ENCODE measurements at places on chromosomes 1 and 21.

DNA sequence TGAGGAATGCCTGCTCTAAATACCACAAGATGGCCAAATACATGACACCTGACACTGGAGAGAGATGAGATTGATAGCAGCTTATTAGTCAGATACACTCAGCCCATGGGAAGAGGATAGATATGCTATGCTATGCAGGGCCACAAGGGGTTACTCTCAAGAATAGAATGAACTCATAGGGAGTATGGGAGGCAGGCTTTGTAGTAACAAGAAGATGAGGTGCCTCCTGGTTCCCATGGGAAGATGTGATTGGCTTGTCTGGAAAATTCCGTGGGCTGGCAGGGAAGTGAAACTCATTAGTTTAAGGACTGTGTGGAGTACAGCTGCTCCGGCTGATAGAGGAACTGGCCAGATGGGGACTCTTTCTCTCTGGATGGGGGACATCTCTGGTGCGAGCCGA, 16.5 kb downstream of the CCDC30 start:
- H3K4me3 ChIP-seq, result no peak overlapping the region
- H3K4me1 ChIP-seq, result no peaks in the 10 kb centered on the region
- DNase-seq, result no peak

GRCh38 chr21:23900727-23901126, 1706.6 kb downstream of the MRPL39 start:
- no peaks in the 10 kb centered on the region for H3K36me3 ChIP-seq
- H3K27me3 ChIP-seq, result no peaks in the 10 kb centered on the region
- H3K4me1 ChIP-seq, result no peaks in the 10 kb centered on the region
- DNase-seq, result no peak

DNA sequence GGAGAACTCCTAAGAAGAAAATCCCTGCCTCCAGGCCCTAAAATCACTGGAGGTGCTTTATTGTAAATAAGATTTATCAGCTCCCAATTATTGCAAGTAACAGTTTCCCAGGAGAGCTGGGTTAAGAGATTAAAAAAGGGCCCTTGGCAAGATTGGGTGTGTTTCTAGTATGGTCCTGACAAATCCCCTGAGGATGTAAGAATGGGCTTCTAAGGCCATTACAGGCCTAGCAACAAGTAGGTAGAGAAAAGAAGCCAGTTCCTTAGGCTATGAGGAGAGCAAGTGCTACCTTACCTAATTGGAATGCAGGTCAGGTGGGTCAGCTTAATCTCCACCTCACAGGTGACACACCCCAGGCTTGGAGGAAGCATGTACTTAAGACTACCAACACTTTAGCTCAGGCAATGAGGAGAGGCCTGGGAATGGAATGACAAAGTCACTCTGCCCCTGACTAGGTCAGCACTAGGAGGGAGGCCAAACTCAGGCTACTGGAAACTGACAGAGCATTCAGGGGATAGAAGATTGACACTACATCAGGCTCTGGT, 6.8 kb upstream of the OTUD7B start:
- H3K27me3 ChIP-seq, result no peaks in the 10 kb centered on the region
- no peak overlapping the region for H3K27ac ChIP-seq
- H3K36me3 ChIP-seq, result no peaks in the 10 kb centered on the region

DNA sequence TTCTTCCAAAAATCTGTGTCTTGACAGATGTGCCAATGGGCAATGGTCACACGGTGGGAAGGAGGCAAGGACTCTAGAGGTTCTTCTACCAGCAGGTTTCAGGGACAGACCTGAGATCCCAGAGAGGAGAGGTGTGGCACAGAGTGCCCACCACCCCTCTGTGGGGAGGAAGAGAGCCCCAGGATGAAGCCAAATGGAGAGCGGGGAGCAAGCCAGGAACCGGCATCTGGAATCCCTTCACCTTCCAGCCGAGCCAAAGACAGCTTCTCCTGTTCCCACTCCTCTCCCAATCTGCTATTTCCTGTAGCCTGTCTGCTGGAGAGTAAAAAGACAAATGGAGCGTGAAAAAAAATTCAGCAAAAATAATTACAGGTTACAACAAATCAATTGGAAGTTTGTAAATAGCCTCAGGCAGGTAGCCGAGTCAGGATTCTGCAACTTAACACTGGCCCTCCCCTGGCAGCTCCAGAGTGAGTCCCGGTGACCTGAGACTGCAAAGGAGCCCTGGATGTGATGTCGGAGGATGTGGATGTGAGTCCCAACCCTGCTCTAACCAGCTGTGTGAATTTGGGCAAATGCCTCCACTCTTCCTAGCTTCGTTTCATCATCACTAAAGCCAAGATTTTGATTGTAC, 45.4 kb upstream of the LRRN2 start:
- no peaks in the 10 kb centered on the region for H3K36me3 ChIP-seq
- no peak overlapping the region for H3K4me3 ChIP-seq

- H3K36me3 ChIP-seq, result no peaks in the 10 kb centered on the region
- no peaks in the 10 kb centered on the region for H3K27me3 ChIP-seq
- peaks cover 44% of the 10 kb centered on the region for H3K4me1 ChIP-seq
- peak overlapping the region; percentile 6 for H3K27ac ChIP-seq
Observed at GRCh38 chr1:10674700-10675609, 121.5 kb downstream of the CASZ1 start.

DNA sequence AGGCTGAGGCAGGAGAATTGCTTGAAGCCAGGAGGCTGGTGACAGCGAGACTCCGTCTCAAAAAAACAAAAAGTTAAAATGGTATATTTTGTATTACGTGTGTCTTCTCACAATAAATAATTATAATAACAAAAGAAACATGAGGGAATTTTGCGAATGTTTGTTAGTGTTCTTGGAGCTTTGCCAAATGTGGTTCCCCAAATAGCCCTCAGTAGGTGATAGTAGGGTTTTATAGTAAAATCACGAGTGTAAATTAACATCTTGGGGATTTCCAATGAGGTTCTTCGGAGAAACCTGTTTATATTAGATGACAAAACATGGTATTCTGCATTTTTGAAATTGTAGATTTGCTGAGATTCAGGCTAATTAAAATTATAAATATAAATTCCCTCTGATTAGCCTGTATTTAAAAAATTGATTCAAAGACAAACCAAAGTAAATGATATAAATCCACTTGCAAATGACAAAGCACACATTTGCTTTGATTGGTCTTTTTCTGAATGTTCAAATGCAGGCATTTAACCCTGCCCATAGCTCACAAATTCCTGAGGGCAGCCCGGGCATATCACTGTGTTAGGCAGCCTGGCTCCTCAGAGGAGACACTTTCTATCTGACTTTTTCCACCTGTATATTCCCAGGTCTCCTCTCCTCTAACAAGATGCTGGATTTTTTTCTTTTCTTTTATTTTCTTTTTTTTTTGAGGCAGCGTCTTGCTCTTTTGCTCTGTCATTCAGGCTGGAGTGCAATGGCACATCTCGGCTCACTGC, 50.3 kb upstream of the TSNAX start:
- no peak overlapping the region for H3K27ac ChIP-seq
- no peak overlapping the region for H3K4me3 ChIP-seq
- H3K36me3 ChIP-seq, result no peaks in the 10 kb centered on the region
- H3K4me1 ChIP-seq, result no peaks in the 10 kb centered on the region

DNA sequence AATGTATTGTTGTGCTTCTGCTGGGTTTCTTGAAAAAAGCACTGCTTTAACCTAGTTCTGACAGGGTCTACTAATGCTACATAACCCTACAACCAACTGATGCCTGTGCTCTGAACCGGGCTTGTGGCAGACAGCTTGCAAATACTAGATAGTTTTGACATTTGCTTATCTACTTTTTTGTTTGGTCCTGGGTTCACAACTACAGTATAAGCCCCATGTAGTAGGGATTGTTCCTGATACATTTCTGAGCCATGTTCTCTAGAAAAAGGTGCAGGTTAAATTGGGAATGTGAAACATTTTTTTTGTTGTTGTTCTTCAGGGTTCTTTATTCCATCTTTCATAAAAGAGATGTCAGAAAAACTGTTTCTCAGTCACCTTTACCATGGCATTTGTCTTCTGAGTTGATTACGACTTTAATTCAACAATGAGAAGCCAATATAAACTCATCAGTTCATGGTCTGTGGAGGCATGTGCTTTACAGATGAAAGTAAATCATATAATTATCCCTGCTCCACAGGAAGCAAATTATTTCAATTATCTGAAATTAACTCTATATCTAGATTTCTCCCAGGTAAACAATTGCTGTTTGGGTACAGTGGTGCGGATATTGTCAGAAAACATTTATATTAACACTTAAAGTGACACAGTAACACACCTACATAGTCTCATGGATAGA, 22.0 kb downstream of the OLFM3 start:
- H3K27me3 ChIP-seq, result no peaks in the 10 kb centered on the region
- H3K27ac ChIP-seq, result no peak overlapping the region
- H3K36me3 ChIP-seq, result no peaks in the 10 kb centered on the region
- no peaks in the 10 kb centered on the region for H3K4me1 ChIP-seq
- no peak overlapping the region for H3K4me3 ChIP-seq
- no peak for DNase-seq

- no peaks in the 10 kb centered on the region for H3K27me3 ChIP-seq
- H3K27ac ChIP-seq, result no peak overlapping the region
- no peak for DNase-seq
Observed at GRCh38 chr1:109252167-109252892, 3.0 kb downstream of the CELSR2 start.

DNA sequence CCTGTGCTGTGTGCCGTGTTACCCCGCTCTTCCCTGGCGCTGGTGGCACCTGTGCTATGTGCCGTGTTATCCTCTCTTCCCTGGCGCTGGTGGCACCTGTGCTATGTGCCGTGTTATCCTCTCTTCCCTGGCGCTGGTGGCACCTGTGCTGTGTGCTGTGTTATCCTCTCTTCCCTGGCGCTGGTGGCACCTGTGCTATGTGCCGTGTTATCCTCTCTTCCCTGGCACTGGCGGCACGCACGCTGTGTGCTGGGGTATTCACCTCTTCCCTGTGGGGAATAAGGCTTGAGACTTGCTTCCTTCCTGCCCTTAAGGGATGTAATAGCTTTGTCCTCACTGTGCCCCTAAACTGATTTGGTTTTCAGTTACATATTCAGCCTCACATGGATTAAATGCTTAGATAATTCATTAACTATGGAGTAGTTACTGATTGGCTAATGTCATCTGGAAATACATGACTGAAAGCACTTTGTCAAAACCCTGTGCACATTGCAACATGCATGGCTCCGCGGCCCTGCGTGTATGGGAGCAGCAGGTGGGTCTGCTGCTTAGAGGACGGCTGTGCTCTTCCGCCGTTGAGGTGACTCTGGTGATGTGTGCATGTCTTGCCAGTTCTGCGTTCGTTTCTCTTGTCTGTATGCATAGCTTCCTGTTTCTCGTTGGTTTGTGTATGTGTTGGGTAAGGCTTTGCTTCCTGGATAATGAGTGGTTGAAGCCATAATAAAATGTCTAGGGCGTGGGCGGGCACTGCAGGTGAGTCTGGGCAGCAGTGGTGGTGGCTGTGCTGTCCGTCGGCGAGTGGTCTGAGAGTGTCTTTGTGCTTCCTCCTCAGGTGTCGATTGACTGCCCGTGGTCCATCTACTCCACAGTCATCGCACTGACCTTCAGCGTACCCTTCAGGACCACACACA, 17.9 kb upstream of the PWP2 start:
- H3K27me3 ChIP-seq, result no peaks in the 10 kb centered on the region
- DNase-seq, result no peak
- H3K36me3 ChIP-seq, result peaks cover 85% of the 10 kb centered on the region
- no peak overlapping the region for H3K27ac ChIP-seq
- no peak overlapping the region for H3K4me3 ChIP-seq

DNA sequence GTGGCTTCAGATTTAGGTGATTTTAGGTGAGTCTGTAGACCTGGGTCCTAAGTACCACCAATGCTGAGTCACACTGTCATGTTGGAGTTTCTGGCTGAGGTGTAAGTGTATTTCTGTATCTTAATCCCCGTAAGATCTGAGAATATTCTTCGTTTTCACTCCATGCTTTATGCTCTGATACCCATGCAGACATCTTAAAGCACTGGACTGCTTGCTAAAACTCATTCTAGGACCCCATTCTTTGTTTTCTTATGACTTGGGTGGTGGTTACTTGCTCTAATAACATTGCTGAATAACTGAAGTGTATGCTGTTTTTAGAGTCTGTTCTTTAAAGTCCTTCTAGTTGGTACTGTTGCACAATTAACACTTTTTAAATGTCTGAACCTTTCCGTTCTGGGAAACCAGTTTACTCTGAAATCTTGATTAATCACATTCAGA, 36.6 kb downstream of the CDC42 start:
- H3K4me3 ChIP-seq, result peak overlapping the region; percentile 1
- H3K27ac ChIP-seq, result peak overlapping the region; percentile 71
- no peaks in the 10 kb centered on the region for H3K27me3 ChIP-seq
- peaks cover 3% of the 10 kb centered on the region for H3K36me3 ChIP-seq
- H3K4me1 ChIP-seq, result peaks cover 42% of the 10 kb centered on the region

DNA sequence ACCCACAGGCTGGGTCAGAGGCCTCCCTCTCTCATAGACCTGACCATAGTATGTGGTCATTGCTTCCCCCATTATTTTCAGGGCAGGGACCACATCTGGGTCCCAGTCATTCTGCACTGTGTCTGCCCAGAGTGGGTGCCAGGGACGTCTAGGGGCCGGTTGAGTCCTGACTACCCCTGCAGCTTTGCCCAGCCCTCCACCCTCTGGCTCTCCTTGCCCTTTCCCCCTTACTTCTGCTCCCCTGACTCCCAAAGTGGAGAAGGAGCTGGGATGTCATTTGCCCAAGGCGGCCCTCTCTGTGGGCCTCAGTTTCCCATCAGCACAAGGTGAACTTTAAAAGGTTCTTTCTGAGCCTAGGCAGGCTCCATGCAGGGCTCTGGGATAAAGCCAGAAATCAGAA, 4.3 kb upstream of the TTC22 start:
- H3K27ac ChIP-seq, result no peak overlapping the region
- H3K4me3 ChIP-seq, result no peak overlapping the region
- H3K36me3 ChIP-seq, result no peaks in the 10 kb centered on the region
- H3K4me1 ChIP-seq, result no peaks in the 10 kb centered on the region
- DNase-seq, result no peak

DNA sequence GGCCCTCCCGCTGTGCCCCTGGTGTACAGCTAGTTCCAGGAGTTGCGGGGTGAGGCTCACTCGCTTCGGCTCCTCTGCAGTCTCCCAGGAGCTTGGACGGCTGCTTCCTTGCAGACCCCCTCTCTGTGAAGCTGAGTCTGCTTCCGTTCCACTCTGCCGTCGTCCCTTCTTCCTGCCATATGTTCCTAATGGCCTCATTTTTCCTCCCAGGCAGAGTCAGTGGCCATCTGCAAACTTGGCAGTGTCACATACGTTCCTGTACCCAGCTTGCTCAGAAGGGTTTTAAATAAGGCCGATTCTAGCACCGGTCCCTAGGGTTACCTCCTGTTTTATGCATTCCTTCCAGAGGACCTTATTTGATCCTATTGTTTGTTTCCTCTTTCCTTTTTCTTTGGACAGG, 21.3 kb downstream of the ACTL8 start:
- no peak for DNase-seq
- no peaks in the 10 kb centered on the region for H3K4me1 ChIP-seq
- peaks cover 2% of the 10 kb centered on the region for H3K27me3 ChIP-seq
- H3K27ac ChIP-seq, result no peak overlapping the region
- H3K36me3 ChIP-seq, result no peaks in the 10 kb centered on the region
